NB4 (cell line): ENCODE measurements at places on chromosomes 12 and 14.

- DNase-seq, result no peak
Observed at GRCh38 chr12:51744235-51744634, 104.3 kb downstream of the FIGNL2 start.

DNA sequence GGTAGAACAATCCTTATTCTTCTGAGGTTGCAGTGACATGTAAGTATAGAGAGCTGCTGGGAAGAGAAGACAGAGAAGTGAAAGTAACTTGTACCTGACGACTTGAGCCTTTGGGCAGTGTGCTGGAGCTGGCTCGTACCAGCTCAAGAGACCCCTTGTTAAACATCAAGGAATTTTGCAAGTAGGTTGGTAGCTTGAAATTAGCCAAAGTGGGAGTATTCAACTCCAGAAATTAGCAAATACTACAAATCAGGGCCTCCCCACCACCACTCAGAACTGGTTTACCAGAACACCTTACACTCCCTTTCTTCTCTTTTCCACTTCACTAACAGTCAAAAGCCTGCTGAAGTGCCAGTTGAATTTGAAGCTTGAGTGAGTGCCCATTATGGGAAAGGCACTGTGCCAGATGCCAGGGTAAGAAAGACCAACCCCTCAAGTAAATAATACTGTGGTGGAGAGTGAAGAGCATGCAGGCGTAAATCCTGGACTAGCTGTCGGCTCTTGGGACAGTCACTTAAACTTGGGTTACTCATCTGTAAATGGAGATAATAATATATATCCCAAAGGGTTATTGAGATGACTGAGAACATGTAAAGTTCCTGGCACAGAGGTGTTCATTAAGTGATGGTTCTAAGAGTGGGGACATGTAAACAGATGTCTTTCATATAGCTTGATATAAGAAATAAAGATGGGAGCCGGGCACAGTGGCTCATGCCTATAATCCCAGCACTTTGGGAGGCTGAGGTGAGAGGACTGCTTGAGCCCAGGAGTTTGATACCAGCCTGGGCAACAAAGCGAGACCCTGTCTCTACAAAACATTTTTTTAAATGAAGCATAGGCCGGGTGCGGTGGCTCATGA lies 27.0 kb upstream of the EID3 start:
- peak; percentile 37 for DNase-seq

DNA sequence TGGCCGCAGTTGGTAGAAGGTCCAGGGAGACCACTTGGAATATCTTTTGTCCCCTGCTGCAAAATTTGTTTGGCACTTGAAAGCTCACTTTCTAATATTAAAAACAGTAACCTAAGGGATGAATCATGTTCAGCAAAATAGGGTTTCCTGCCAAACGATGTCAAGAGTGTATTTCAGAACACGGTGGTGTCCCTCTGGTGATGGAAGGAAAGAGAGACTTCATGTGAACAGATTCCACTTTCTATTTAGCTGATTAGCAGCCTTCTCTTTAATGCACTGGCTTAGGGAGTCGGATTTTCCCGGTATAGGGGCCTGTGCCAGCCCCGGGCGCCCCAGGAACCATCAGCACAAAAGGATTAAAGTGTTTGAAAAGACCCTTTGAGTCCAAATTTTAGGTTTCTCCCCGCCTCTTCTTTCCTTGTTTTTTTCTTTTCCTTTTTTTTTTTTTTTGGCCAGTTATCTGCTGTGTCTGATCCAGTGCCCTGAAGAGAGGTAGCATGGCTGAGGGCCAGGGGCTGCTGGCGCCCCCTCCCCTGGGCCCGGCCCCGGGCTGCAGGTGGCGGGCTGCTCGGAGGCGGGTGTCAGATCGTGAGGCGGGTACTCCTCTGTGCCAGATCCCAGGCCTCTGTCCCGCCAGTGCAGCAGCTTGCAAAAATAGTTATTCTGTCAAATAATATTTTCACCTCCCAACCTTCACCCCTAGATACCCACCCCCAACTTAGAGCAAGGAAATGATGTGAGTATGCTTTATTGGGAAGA lies 88.3 kb downstream of the TESC start:
- no peak for DNase-seq

- DNase-seq, result no peak
Observed at GRCh38 chr14:84421621-84422020, 1108.3 kb upstream of the FLRT2 start.
